ENCODE measurements at places on chromosomes 12 and 14.
A peak's percentile ranks its signal among the peaks of the same experiment; 100 is the strongest.

DNA sequence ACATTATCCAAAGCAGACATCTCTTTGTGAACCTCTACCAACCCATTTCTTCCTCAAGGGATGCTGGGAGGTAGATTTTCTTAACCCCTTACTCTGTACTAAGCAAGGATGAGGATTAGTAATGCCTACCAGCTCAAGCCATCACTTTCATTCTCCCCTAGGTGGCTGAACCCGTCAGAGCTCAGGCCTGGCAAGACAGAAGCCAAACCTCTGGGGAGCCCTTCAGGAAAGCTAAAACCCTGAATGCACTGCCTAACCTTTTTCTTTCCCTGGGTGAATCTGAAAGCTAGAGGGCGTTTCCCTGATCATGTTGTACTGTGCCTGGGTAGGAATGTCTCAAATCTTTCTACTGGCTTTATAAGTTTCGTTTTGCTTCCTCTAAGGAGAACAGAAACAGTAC lies 617.3 kb downstream of the RPL10L start:
- DNase-seq: no peak

GRCh38 chr14:104681689-104682074 lies 7.7 kb upstream of the INF2 start:
- DNase-seq: peak; percentile 77

- DNase-seq: no peak
Measured at GRCh38 chr14:36241183-36241582, 64.7 kb upstream of the PTCSC3 start.

DNA sequence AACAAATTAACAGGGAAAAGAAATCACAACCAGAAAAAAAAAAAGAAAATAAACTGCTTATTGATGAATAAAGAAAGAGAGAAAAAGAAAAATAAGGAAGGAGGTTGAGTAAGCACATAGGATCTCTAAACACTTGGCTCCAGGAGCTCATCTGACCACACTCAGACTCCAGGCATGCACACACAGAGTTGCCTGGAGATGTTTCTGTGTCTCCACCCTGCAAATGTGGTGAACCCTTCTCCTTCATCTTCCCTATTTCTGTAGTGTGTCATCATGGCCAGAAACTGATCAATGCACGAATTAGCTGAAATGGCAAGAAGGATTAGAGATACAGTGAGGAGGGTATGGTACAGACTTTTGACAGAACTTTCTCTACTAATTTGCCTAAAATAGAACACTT lies 20.2 kb downstream of the OR4N2 start:
- DNase-seq: no peak

GRCh38 chr12:79828924-79829323 lies 106.0 kb downstream of the PPP1R12A start:
- DNase-seq: no peak

- no peak for DNase-seq
Measured at GRCh38 chr14:92473969-92474535, 39.5 kb upstream of the RIN3 start.

GRCh38 chr12:7130701-7131501 lies 730 bp downstream of the CLSTN3 start:
- no peak for DNase-seq

GRCh38 chr12:29831173-29831572 lies 47.4 kb upstream of the TMTC1 start:
- no peak for DNase-seq

DNA sequence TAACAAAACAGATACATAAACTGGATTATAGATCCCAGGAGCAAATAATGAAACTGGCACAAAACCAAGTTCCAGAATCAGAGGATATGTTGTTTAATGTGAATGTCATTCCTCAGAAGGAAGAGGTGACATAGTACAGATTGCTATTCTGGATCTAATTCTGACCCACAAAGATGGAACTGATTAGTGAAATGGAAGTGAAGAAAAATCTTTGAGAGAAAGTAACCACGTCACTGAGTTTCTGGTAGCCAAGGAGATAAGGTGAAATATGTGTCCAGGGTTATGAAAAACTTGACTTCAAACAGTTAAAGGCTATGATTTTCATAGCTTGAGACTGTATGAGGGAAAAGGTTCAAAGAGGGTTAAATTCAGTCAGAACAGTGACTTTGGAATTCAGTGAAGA lies 8.3 kb downstream of the OR10AD1 start:
- no peak for DNase-seq

- DNase-seq: no peak
Measured at GRCh38 chr12:43730283-43730682, 28.3 kb downstream of the PUS7L start.

DNA sequence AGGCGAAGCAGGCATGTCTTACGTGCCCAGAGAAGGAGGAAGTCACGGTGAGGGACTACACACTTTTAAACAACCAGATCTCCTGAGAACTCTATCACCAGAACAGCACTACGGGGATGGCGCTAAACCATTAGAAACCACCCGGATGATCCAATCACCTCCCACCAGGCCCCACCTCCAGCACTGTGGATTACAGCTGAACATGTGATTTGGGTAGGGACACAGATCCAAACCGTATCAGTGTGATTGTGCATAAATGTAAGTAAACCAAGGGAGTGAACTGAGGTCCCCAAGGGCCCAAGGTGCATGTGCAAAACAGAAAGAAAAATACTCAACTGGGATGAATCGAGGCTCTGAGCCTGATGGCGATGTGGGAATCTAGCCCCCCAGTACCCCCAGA lies 134.2 kb downstream of the DICER1 start:
- DNase-seq: no peak

GRCh38 chr14:62251237-62251636 lies 489.0 kb downstream of the SNAPC1 start:
- no peak for DNase-seq

GRCh38 chr14:34126586-34126985 lies 175.7 kb upstream of the EGLN3 start:
- no peak for DNase-seq

DNA sequence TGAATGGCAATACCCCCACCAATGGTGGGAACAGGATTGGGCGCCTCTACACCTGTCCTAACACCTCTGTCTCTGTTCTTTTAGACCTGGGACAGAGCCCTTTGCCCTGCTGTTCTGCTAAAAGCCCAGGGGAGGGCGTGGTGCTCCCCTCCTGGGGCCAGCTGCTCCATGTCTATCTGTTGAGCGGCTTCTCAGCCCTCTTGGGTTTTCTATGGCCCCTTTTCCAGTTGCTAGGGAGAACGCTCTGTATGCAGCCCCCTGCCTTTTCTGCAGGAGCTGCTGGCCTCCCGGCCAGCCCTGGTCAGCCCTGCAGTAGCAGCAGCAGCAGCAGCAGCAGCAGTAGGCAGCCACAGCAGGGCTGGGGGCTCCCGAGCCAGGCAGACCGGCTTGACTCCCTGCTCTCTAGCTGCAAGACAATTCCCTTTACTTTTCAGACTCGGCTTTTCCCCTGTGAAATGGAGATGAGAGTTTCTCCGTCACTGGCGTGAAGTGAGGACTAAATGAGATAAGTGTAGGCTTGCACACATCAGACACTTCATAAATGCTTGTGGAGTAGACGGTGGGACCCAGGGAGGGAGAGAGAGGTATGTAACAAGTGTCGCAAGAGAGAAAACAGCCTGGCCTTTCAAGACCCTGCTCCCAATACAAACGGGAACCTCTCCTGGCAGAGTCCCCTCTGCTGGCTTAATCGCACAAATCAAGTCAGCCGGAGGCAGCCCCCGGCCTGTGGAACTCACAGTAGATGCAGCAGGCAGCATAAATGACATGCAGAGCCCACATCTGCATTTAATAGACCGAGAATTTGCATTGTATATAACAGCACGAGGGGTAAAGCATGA lies 1.0 kb downstream of the RTL1 start:
- no peak for DNase-seq

- DNase-seq: peak; percentile 79
Measured at GRCh38 chr14:49586673-49587460, 687 bp upstream of the RPS29 start.

- no peak for DNase-seq
Measured at GRCh38 chr12:15020156-15020555, 47.3 kb downstream of the PDE6H start.

- peak; percentile 17 for DNase-seq
Measured at GRCh38 chr14:36553656-36554260, 28.7 kb downstream of the NKX2-8 start.

GRCh38 chr14:31297112-31297511 lies 89.5 kb upstream of the HECTD1 start:
- no peak for DNase-seq

DNA sequence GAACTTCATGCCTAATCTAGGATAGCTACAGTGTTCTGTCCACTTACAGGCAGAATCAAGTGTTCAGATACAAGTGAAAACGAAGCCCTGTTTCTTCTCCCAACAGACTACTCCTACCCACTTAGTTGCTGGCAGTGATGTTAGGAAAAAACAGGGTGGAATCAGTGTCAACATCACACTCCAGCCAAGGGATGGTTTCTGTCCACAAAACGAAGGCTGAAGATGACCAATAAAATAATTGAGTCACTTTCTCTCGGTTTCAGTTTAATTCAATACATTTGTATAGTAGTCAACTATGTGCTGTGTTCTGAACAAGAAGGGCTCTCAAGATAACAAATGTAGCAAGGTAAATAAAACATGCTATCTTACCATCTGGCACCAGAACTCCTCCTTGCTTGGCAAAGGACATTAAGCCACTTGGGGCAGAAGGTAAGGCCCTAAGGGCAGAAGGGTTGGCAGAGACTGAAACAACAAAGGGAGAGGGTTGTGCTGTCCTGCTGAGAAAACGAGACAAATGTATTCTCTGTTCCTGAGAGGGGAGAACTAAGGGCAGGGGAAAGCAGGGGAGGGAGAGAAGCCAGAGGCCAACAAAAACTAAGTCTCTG lies 393.6 kb downstream of the DPF3 start:
- DNase-seq: peak; percentile 50

GRCh38 chr12:132487311-132487741 lies 2.6 kb upstream of the FBRSL1 start:
- DNase-seq: no peak

DNA sequence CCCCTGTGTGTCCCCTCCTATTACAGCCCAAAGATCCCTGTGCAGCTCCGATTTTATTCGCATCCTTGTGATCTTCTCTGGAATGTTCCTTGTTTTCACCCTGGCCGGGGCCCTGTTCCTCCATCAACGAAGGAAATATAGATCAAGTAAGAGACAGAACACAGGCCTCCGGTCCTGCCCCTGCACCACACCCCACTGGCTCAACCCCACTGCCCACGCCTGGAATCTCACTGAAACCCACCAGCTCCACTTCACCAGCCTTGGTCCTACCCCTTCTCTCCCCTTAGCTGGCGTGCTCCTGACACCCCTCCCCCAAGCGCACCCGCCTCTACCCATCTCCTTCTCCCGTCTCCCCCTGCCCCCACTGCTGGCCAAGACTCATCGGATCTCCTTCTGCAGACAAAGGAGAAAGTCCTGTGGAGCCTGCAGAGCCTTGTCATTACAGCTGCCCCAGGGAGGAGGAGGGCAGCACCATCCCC lies 934 bp upstream of the TAPBPL start:
- no peak for DNase-seq

- DNase-seq: no peak
Measured at GRCh38 chr14:44379292-44379977, 127.6 kb downstream of the FSCB start.

GRCh38 chr12:41496009-41496408 lies 307.9 kb downstream of the PDZRN4 start:
- no peak for DNase-seq

DNA sequence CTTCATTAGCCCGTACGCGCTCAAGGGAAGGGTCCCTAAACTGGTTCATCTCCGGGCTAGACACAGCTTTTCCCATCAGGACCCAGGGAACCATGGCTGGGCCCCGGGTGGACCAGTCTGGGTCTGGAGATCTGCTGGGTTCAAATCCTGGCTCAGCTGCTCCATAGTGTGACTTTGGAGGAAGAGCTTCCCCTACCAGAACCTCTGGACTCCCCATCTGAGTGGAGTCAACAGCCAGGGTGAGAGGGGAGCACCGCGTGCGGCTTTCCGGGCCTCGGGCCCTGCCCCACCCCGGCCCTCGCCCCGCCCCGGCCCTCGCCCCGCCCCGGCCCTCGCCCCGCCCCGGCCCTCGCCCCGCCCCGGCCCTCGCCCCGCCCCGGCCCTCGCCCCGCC lies 41.2 kb downstream of the BEGAIN start:
- DNase-seq: no peak

- DNase-seq: no peak
Measured at GRCh38 chr12:102990419-102990818, 32.9 kb downstream of the ASCL1 start.

DNA sequence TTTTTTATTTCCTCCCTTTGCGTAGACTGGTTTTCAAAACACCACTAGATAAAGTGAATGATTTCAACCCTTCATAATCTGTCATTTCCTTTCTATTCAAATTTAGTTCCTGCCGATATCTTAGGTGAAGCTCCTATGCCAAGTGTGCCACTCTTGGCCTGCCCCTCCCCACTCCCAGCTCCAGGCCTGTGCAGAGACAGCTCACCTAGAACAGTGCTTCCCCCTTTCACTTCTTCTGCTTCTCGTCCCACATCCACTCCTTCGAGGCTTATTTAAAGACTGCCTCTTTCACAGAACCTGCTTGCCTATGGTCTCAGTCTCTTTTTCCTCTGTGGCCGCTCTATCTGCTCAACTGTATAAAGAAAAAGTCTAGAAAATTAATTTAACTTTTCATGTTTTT lies 473.8 kb downstream of the RAD51B start:
- no peak for DNase-seq

DNA sequence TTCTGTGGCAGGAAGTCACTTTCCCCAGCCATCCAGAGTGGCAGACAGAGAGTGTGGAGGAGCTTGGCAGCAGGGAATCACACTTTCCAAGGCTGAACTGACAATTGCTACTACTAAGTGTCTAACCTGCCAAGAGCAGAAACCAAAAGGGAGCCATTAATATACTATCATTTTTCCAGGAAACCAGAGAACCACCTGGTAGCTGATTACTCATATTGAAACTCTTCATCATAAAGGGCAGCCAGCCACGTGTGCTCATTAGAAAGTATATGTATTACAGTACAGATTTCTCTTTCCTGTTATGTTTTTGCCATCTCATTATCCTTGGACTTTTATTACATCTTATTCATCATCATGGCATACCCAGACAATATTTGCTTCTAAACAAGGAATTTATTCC lies 374.9 kb downstream of the GXYLT1 start:
- DNase-seq: peak; percentile 13

- peak; percentile 88 for DNase-seq
Measured at GRCh38 chr12:39102474-39103209, 197.3 kb upstream of the CPNE8 start.

DNA sequence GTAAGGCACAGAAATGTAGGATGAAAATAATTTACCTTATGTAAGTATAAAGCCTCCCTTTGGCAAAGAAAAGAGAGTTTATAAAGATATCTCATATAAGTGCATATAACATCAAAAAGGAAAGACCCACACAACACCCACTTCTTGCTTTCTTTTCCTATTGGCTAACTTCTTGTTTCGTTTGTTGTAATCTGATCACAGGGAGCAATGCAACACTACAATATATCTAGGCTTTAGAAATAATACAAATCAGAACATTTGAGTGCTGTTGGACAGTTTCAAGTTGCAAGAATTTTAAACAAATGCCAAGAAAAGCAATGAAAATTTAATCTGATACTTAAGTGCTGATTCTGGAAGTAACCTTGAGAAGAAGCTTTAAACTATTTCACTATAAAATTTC lies 1.3 kb downstream of the FGD6 start:
- DNase-seq: peak; percentile 73
